ENCODE measurements at places on chromosomes 2 and 18.
A peak's percentile ranks its signal among the peaks of the same experiment; 100 is the strongest.

GRCh38 chr2:28652217-28652616 lies 99.4 kb upstream of the PPP1CB start:
- no peak for DNase-seq

GRCh38 chr2:239027391-239028252 lies 179.7 kb downstream of the TWIST2 start:
- no peak for DNase-seq

- no peak for DNase-seq
Measured at GRCh38 chr2:46336283-46336959, 39.2 kb downstream of the EPAS1 start.

- DNase-seq = no peak
Measured at GRCh38 chr2:128753321-128753720, 434.7 kb upstream of the HS6ST1 start.

- no peak for DNase-seq
Measured at GRCh38 chr2:157986761-157987160, 110.6 kb upstream of the ACVR1 start.

DNA sequence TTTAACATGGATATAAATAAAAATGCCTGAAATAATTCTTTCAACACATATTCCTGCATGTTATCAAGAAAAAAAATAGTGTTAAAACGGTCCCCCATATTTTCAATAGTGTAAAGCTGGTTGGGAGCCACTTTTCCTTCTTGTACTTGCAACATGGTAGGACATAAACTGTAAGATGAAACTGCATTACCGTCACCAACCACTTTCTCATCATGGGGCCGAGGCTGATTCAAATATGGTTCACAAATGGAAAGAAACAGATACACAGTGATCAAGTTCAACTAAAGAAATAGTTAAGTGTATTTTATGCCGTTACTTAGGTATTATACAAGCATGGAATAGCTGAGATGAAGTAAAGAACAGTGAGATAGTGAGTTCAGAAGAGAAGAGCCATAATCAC lies 360.7 kb downstream of the ZEB2 start:
- DNase-seq = no peak

DNA sequence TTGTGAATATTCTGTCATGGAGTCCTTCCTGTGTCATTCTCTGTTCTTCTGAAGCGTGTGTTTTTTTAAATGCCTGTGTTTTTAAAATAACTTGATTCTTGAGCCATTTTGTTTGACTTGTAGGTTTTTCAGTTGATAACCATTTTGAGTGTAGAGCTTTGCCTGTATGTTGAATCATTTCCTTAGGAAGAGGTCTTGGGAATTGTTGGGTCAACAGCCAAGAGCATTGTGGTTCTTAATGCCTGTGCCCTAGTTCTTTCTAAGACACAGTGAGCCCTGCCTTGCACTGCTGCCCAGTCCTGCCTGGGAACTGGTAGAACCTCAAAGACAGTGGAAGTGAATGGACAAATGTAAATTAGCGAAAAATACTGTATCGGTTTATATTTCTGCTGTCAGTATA lies 25.9 kb downstream of the RAB12 start:
- no peak for DNase-seq

GRCh38 chr2:148982282-148982681 lies 56.2 kb upstream of the LYPD6B start:
- no peak for DNase-seq

DNA sequence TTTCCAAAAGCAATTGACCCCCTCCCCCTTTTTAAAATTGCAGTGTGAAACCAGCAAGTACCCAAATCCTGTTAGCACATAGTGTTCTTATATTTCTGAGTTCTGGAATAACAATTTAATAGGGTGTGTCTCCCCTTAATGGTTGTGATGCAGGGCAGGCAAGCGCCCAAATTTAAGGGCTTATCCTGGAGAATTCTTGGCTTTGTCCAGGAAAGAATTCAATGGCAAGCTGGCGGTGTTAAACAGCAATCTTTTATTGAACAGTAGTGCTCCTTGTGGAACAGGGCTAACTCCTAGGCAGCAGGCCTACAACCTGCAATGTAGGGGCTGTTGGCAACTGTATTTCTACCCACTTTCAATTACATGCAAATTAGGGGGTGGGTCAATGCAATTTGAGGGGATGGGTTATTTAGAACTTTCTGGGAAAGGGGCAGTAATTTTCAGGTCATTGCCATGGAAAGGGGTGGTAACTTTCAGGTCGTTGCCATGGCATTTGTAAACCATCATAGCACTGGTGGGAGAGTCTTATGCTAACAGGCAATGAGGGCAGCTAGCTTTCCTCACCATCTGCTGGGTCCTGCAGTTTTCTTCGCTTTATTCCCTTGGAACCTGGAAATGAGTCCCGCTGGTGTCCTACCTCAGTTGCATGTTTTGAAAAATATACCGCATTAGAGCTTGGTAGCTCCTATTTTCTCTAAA lies 149.0 kb upstream of the KCTD1 start:
- DNase-seq = no peak

DNA sequence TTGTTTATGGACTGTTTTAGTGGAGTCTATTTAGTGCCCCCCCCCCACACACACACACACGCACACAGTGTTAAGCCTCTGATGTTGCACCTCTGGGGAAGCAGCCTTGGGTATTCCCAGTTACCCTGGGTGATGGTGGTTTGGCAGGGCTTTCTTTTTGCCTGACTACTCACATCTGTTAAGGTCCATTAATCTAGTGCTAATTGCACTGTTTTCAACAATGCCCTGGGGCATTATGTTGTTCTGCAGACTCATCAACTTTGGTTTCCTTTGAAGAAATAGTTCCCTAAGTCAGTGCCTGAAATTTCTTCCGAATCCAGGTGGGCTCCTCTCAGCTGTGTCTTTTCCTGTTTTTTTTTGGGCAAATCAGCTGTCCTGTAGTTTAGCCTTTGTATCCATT lies 34.7 kb downstream of the SPOPL start:
- DNase-seq = no peak

DNA sequence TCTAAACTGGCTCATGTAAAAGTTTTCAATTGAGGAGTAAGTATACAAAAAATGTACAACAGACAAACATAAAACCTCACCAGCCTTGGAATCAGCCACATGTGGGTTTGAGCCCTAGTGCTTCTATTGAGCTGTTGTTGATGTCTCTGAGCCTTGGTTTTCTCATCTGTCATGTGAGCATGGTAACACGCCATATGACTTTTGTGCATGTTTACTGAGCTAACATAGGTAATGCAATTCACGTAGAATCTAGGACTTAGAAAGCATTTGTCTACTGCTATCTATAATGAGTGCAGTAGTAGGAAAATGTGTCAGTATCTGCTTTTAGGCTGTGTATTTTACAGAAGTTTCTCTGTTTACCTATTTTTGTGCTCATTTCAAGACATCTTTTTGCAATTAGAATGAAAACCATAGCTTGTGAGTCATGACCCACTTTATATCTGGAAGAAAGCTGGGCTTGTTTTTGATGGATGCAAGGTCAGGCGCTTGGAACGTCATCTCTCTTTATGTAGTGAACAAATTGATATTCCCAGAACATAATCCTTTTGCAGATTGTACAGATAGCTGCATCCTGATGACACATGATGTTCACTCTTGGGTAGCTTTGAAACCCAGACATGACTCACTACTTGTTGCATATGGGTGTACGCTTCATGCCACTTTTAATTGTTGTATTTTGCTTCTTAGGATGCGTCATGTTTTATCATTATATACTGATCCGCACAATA lies 94.3 kb downstream of the RNF144A start:
- DNase-seq = no peak

DNA sequence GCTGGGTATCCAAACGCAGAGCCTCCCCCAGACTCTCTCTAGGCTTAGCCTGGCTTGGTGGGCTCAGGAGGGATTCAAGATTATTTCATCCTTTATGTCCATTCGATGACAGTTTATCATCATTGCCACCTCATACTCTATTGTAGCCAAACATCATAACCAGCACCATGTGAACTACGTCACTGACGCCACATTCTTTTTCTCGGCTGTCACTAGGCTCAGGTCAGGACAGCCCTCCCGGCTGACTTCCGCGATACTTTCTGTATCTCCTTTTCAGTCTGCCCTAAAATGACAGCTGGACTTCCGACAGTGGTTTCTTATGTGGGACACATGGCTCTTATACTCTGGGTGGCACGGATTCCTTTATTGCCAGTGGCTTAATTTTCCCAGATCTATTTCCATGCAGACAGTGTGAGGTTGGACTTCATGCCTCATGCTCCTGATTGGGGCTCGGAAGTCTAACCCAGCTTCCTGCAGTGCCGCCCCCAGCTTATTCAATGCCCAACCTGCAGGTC lies 39.8 kb upstream of the SMIM21 start:
- no peak for DNase-seq

GRCh38 chr2:127081826-127082633 lies 24.9 kb downstream of the BIN1 start:
- DNase-seq = peak; percentile 58

DNA sequence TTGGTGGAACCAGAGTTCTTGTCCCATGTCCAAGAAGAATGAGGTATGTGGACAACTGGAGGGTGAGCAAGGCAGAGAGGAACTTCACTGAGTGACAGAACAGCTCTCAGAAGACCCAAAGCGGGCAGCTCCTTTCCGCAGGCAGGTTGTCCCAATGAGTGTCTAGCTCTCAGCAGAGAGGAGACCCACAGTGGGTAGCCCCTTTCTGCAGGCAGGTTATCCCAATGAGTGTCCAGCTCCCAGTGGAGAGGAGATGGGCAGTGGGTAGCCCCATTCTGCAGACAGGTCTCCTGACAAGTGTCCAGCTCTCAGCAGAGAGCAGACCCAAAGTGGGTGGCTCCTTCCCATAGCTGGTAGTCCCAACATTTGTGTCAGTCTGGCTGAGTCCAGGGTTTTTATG lies 69.6 kb downstream of the SRBD1 start:
- no peak for DNase-seq

DNA sequence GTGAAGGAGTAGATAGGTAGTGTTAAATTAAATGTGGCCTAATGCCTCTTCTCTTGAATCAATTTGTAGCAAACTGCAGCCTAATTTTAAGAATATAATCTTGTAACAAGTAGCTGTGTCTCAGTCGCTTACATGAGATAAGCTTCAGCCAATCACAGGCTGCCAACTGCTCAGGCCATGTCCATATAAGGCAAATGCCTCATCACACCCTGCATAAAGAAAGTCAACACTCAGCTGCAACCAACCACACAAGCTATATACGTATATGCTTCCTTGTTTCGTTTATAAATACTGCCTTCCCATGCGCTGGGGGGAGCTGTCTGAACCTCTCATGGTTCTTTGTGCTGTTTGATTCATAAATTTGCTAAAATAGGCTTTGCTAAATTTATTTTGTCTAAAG lies 476.3 kb downstream of the TRIB2 start:
- no peak for DNase-seq

- no peak for DNase-seq
Measured at GRCh38 chr2:152154462-152154861, 21.1 kb downstream of the STAM2 start.

DNA sequence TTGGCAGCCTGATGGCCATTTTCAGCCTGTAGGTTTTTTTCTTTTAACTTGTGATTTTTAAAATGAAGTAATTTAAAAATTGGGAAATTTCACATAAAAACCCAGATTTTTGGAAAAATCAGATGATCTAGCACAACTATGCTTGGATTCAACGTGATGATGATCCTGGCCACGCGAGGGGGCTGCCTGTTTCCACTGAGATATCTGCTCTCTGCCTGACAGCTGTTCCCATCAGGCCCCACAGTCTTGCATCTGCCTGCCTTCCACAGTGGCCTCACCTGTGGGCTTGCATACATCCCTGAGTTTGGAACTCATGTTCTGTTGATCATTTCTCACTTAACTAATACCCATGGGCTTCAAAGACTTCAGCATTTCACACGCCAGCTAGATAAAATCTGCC lies 92.1 kb upstream of the FZD5 start:
- no peak for DNase-seq

DNA sequence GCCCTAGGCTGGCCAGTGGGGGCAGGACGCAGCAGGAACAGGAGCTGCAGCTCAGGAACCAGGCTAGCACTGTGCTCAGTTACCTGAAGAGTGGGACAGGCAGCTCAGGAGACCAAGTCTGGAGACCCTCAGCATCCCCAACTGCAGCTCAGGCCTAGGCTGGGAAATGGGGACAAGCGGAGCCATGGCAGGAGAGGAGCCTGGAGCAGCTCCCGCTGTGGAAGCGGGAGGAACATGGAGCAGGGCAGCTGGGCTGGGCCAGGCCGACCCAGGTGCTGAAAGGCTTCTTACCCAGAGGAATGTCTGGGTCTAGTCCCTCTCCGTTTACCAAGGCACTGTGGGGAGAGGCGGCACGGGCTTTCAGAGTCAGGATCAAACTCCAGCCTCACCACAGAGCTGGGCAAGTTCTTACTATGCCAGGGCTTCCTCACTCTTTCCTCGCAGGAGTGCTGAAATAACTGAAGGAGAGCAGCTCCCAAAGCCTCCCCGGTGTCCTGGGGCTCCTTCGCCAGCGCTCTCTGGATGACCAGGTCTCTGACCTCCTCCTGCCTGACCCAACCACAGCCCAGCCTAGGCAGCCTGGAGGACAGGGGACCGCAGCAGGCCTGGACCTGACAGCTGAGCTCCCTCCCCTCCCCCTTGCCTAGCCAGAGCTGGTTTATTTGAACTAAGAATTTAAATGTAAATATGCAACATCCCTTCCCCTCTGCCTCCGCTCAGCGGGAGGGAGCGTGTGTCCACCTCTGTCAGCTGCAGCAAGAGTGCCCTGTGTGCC lies 247.8 kb upstream of the SIX2 start:
- DNase-seq = no peak

GRCh38 chr2:99640635-99641151 lies 150.9 kb upstream of the REV1 start:
- DNase-seq = no peak

DNA sequence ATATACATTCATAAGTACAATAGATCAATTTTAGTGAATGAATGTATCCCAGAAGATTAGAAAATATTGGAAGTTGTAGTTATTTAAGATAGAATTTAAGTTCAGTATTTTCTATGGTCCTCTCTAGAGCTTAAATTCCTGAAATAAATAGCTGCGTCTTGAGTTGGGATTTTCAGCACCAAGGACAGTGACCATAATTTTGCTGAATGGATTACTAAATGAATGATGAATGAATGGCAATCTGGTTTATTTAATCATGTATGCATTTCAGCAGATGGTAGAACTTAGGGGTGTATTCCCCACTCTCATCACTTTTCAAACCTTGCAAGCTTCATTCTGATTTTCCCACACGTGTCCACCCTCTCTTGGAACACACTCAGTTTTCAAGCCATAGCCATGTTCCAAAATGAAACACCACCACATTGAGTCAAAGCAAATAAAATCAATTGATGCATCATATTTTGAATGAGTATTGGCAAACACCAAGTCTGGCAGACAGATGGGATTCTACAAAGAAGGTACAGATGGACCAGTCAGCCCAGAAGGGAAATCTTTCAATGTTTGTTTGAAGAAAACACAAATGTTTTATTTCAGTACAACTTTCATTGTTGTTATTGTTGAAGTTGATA lies 362.2 kb upstream of the NXPH2 start:
- DNase-seq = no peak

DNA sequence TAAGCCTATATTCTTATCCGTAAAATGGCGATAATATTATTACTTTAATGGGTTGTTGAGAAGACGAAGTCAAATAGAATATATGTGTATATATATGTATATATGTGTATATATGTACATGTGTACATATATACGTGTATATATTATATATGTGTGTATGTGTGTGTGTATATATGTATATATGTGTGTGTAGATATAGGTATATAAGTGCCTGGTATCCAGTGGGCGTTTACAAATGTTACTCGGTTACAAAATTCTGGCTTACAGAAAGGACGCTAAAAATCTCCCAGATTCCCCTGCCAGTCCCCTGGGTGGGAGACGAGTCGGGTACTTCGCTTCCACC lies 295 bp upstream of the MTX2 start:
- DNase-seq = no peak

- no peak for DNase-seq
Measured at GRCh38 chr2:96072746-96073145, 38.0 kb upstream of the GPAT2 start.

All from activated T-helper 1 cell treated with anti-CD3 and anti-CD28 coated beads, Interleukin-2, amount 50 U/mL, for 16 hours (primary cell).